ENCODE measurements at places on chromosomes 3 and 15. TPM values are rescaled to one million over a fixed set of nuclear protein-coding genes. Genes with fewer than 3 reads are reported as not detected.

DNA sequence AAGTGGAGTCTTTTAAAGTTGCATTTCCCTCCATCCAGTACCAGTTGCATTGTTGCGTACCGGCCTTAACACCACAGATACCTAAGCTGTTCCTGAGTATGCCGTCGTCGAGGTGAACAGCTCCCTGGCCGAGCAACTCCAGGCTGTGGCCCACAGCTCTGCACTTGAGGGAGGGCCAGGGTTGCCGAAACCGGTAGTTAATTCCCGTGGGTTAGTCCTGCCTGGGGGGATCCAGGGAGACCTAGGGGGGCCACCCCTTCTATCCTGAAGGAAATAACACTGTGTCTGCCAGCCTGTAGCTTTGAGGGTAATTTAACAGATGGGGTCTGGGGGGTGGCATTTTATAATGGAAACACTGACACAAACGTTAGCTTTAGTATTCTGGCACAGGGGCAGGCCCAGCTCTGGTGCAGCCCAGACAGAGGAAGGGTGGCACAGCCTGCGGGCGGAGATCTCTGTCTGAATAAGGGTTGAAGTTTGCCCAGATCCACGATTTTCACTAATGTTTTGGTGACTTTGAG, 60.8 kb downstream of the RGMA start:
- no peak for DNase-seq

CCR8 gene
- not detected for total RNA-seq

GRCh38 chr3:152365126-152365525, 96.4 kb downstream of the MBNL1 start:
- DNase-seq: no peak

ESYT3 gene
- 66.4 TPM for total RNA-seq

PLCH1 gene
- total RNA-seq: 12.1 TPM

GRCh38 chr3:121155028-121155427, 247.0 kb downstream of the STXBP5L start:
- DNase-seq: no peak

- no peak for DNase-seq
Observed at GRCh38 chr15:28888302-28888894, 2.6 kb downstream of the APBA2 start.

DNA sequence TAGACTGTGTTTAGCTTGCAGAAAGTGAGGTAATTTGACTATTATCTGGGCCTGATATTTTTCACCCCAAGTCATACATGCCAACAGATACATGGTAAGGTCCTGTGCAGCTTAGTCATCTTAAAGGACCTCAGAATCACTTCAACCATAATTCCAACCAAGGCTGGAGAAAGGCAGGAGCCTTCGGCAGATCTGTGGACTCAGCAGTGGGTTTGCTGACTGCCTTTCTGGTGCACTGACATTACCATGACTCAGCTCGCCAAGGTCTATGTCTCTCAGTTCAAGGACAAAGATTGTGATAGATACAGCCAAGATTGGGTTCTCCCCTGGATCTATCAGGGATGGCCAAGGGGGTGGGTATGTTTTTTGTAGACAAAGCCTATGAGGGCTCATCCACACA, 32.7 kb downstream of the LYZL4 start:
- no peak for DNase-seq

DNA sequence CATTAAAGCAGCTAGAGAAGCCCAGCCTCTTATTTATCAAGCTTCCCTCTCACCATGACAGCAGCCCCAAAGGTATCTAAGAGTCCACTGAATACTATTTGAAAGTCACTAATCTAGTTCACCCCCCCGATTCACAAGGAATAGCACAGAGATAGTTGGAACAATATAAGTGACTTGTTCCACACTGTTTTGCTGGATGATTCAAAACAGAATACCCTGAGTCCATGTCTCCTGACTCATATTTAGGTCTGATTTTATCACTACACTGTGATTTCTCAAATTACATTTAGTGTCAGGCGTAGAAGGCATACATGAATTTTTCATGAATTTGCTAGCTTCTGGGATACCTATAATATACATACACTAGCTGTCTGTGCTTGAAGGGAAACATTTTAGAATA, 18.7 kb upstream of the EOGT start:
- DNase-seq: no peak

GRCh38 chr3:99919694-99920093, 102.0 kb downstream of the CMSS1 start:
- no peak for DNase-seq

GRCh38 chr3:124920718-124921117, 13.8 kb downstream of the MUC13 start:
- DNase-seq: no peak

GRCh38 chr3:145754605-145755289, 406.2 kb downstream of the PLOD2 start:
- no peak for DNase-seq

GRCh38 chr3:167740961-167741587, 5.6 kb downstream of the SERPINI1 start:
- DNase-seq: no peak

GRCh38 chr15:78537266-78537905, 2.9 kb upstream of the PSMA4 start:
- DNase-seq: no peak

CHRNA5 gene
- total RNA-seq: 1.2 TPM

All from upper lobe of right lung (tissue), 1 donor.